Activated T-cell treated with anti-CD3 and anti-CD28 coated beads, Interleukin-2, amount 50 U/mL, for 72 hours (primary cell): ENCODE measurements at places on chromosomes 12 and 14.
A peak's percentile ranks its signal among the peaks of the same experiment; 100 is the strongest.

GRCh38 chr14:70847406-70848090, 38.2 kb upstream of the MAP3K9 start:
- DNase-seq = no peak

- DNase-seq = no peak
Measured at GRCh38 chr14:104486222-104486923, 93.2 kb upstream of the C14orf180 start.

DNA sequence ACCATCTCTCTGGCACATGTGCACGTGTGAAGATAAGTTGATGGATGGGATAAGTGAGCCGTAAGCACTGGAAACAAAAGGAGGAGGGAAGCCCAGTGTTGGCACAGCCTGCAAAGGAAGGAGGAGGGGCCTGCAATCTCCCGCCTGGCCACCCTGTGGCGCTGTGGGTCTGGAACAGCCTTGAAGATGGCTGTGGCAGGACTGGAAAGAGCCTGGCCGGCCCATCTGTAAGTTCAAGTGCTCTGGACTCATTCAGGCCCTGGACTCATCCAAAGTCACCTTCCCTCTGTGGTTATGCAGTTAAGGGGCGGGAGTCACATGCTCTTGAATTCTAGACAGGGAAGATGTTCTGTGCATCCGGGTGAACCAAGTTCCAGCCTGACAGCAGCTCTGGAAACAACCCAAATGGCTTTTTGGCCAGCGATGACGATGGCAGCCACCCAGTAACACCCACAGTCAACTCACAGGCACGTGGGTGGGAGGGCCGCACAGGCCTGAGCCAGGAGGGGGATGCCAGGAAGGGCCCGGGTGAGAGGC, 50.4 kb downstream of the CHGA start:
- peak; percentile 22 for DNase-seq

DNA sequence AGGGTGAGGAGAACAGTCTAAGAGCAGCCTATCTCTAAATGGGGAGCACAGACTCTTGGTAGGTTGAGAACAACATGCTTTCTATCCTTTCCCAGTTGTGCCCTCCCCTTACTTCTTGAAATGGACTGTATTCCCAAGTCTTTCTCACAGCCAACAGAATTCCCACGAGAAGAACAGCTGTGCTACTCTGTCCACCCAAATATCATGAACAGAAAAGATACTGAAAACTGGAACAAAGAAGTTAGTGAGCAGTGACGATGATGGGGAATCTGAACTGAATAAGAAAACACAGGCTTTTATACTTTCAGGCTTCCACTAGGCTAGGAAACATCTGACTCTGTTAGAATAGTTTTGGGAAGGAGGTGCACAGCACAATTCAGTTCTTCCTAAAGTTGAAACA, 3.4 kb downstream of the NACA start:
- DNase-seq = no peak

GRCh38 chr14:100617410-100618317, 30.4 kb upstream of the BEGAIN start:
- DNase-seq = no peak

DNA sequence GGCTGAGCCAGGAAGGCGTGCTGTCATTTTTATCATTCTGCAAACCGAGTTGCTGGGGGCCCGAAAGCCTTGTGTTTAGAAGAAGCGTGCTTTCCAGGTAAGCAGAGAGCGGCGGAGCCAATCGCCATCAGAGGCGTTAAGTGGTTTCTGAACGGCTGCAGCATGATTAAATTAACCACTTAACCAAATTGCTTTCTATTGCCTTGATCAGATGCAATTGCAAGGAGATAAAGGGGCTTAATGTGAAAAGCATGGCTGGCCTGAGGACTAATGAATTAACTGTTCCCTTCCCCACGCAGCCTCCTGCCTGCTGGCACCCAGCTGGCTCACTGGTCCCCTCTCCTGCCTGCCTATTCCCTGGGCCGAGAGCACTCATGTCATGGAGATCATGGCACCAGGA, 36.6 kb upstream of the CHGA start:
- DNase-seq = no peak

- no peak for DNase-seq
Measured at GRCh38 chr12:101759396-101760047, 20.3 kb upstream of the SYCP3 start.

- no peak for DNase-seq
Measured at GRCh38 chr14:102370305-102370809, 7.6 kb downstream of the TECPR2 start.
